ENCODE measurements at places on chromosomes 6 and 20.
A peak's percentile ranks its signal among the peaks of the same experiment; 100 is the strongest.

DNA sequence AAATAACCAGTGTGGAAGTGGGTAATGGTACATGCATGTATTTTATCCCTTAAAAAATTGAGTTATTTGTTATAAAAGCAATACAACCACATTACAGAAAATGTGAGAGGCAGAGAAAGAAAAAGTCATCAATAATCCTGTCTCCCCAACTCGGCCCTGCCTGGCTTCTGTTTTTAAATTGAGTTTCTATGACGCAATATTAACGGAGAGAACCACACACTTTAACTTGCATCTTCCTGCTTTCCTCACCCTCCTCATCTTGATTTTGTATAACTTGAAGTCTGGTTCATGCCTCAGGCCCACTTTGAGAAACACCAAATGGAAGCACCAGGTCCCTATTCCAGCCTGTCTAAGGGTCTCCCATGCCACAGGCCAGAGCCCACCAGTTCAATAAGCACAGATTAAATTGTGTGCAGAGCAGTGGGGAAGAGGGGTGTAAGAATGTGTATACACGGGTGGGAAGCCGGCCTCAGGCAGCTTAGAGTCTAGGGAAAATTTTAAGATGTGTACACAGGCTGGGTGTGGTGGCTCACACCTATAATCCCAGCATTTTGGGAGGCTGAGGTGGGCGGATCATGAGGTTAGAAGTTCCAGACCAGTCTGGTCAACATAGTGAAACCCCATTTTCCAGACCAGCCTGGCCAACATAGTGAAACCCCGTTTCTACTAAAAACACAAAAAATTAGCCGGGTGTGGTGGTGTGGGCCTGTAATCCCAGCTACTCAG, 15.9 kb downstream of the KCNK5 start:
- no peak for DNase-seq

DNA sequence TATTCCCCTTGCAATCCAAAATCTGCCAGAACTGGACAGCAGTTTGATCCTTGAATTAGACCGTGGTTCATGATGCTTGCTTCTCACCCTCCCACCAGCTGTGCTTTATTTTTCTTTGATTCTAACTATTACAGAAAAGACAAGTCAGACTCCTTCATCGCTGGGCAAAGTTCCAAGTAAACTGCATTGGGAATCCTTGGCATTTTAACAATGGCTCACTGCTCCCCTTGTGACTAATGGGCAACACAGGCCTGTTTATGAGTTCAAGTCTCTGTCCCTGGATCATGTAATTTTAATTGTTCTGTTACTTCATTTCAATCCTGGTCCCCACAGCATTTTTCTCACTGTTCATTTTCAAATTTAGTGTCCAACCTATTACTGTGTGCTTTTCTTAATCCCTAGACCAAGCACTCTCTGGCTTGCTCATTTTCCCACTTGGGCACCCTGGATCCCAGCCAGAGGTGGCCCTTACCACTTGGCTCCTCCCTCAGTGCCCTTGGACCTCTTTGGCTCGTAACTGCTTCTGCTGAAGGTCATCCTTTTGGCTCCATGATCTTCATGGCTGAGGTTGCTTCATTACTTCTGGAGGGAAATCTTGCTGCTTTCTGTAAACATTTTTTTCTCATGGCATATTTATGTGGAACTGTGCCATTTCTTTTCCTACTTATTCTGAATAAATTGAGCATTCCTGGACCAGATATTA, 32.8 kb downstream of the PSMB9 start:
- DNase-seq, result no peak

GRCh38 chr6:21468461-21468860, 125.1 kb upstream of the SOX4 start:
- no peak for DNase-seq

DNA sequence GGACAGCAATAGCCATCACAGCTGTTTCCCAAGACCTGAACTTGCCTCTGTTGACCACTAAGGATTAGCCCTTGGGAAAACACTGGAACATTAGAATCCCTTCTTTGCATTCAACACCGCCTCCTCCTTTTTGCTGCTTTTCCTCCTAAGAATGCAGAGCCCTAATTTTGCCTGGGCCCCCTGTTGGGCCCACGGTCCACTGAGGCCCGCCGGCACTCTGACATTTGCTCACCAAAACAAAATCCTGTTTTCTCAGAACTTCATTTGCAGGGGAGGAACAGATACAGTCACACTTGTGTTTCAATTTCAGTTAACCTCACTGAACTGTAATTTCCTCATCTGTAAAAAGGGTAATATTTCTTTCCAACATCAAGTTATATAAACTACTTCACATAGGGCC, 116.0 kb upstream of the JARID2 start:
- no peak for DNase-seq

DNA sequence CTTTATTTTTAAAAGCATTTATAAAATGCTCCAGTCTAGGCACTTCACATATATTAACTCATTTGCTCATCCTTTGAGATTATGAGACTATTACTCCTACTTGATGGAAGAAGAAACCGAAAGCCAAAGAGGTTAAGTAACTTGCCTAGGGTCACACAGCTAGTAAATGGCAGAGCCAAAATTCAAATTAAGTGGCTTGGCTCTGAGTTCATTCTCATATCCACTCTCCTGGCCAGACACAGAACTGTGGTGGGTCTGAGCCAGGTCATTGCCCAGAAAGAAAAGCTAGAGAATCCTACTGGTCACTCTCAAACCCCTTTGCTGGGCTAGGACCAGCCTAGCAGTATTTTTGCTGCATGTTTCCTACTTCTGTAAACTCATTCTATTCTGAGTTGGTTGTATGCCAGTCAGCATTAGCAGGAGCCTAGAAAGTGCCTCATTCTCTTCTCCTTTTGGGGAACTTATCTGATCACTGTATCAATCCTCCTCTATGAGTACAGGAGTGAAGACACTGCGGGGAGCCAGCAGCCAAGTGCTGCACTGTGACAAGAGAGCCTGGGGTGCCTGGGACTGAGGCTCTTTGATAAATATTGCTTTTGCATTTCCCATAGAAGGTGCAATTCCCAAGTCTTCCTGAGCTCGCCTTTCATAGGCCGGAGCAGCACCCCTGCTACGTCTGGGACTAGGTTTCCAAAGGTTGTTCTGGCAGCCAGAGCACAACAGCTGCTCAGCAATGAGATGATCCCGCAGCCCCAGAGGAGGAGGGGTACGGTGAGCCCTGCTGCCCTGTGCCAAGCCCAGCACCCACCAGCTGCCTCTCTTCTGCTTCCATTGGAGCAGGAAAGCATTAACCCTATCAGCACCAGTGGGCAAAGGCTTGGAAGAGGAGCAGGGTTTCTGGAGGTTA, 728.3 kb downstream of the MAFB start:
- DNase-seq, result peak; percentile 66

DNA sequence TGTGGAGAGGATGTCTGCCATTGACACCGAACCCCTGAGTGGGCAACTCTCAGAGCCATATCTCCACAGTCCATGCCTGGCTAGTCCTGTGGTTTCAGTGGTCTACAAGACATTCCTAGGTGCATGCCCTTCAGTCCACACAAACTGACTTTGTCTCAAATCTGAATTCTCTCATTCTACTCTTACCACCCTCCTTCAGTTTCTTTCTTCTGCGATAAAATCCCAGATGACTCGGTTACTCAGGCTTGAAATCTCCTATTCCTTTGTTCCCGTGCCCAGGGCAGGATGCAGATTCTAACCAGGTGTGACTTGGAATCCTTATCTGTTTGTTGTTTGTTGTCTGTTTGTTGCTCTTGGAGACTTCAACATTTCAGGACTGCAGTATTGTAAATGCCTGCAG, 9.3 kb downstream of the CDS2 start:
- no peak for DNase-seq

- no peak for DNase-seq
Measured at GRCh38 chr6:158666628-158667359, 16.9 kb downstream of the SYTL3 start.

GRCh38 chr6:6747371-6747770, 158.9 kb downstream of the LY86 start:
- DNase-seq, result no peak

GRCh38 chr20:50845566-50846215, 50.8 kb downstream of the BCAS4 start:
- DNase-seq, result no peak
